ENCODE measurements at places on chromosomes 4 and X. TPM values are rescaled to one million over a fixed set of nuclear protein-coding genes. Genes with fewer than 3 reads are reported as not detected.

DNA sequence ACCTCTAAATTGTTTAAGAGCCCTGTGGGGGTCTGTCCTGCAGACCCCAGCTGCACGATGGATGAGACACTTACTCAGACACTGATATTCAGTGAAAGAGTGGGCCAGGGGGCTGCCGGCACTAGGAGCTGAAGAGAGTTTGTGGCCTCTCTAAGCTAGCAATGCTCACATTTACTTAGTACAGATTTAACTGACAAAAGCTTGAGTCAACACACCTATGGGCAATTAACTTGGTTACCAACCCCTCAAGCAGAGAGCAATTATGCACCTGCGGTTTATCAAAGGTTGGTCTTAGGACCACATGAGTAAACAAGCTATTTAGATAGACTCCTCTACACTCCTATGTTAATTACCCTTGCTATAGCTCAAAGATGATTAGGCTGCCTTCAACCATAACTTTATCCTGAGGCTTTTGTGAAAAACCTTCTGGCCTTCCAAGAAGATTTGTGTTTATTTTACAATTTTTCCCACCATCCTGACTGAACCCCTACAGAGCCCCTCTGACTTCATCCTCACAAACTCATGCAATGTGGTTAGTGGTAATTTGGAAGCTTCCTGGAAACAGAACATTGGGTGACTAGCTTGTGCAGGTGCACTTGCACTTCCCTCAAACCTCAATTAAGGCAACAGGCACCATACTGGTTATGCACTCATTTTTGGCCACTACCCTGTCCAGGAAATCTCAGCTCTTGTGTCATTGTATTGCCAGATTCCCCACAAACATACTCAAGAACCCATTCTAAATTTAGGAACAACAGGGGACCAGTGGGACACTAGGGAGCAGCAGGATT lies 234.4 kb upstream of the ITM2A start:
- DNase-seq: no peak

GRCh38 chrX:153456161-153456560 lies 10.3 kb upstream of the TREX2 start:
- no peak for DNase-seq

DNA sequence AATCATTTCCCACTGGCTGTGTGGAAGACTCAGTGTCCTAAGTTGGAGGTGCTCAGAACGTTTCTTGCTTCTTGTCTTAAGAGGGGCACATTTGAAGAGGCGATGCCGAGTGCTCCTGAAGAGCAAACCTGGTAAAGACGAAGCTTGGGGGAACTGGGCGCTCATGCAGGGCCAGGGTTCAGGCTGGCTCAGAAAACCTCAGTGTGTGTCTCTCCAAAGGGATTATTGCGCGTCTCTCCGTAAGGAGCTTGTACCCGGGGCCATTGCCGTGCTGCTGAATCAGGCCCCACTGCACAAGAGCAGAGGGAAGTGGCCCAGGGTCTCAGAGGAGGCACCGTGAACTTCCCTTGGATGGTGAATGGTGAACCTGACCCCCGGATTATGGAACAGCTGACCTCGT lies 44.4 kb downstream of the PSAPL1 start:
- peak; percentile 32 for DNase-seq

- no peak for DNase-seq
These were observed 41.7 kb downstream of the ATP11C start for GRCh38 chrX:139890991-139891700.

- no peak for DNase-seq
These were observed 111.9 kb upstream of the GALNT7 start for GRCh38 chr4:173056710-173057109.

GRCh38 chr4:183906739-183907651 lies 1.9 kb downstream of the STOX2 start:
- peak; percentile 79 for DNase-seq

GRCh38 chr4:89486042-89486441 lies 178.4 kb upstream of the GPRIN3 start:
- no peak for DNase-seq

- DNase-seq: peak; percentile 15
These were observed 51.6 kb upstream of the BLTP1 start for GRCh38 chr4:122100508-122100907.

GRCh38 chrX:69152417-69152841 lies 12.8 kb downstream of the PJA1 start:
- DNase-seq: no peak

DNA sequence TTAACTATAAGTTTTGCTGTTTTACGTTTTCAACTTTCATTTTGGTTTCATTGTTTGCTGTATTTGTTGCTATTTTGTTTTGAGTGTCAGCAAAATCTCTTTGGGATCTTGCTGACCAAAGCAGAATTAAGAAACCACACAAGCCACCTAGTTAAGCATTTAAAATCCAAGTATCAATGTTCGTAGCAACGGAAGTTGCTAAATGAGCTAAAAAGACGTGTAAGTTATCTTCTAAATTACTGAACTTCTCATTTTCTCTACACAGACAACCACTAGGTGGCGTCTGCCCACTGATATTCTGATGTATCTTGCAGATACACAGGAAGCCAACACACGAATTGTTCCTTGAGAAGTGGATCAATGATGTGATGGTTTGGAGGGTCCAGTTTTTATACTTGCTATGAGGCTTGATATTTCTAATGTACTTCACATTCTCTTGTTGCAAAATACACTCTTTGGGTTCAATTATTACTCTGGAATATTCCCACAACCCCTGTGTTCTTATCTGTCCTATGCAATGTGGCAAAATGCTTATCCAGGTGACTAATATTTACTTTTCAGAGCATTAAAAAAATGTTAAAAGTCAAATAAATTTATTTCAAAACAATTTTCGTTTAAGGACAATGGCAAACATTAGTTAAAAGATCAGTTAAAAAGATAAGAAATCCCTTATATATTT lies 250.5 kb downstream of the TECRL start:
- DNase-seq: no peak

DNA sequence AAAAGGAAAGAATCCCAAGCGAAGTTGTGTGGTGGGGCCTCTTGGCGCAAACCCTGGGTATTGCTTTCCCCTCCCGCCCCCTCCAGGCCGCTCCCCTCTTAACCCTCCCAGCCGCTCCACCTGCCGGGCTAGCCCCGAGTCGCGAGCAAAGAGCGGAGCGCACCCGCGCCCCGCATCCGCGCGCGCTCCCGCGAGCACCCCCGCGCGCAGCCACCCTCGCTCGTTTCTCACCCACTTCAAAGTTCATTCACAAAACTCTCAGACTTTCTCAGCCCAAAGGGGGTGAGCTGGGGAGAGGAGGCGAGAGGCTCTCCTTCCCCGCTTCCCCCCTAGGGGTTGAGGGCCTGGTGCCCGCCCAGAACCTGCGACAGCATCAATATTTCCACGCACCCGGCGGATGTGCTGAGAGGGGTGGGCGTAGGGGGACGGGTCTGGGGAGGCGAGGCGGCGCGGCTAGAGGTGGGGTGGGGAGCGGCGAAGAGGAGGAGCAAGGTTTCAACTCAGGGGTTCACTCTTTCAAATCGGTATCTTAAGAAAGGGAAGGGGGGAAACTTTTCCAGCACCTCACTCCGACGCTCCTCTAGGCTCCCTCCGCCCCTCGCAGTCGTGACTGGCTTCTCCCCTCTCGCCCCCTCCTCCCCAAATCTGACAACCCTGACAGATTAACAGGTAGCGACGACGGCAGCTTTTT lies 1.8 kb downstream of the MAML3 start:
- peak; percentile 92 for DNase-seq

DNA sequence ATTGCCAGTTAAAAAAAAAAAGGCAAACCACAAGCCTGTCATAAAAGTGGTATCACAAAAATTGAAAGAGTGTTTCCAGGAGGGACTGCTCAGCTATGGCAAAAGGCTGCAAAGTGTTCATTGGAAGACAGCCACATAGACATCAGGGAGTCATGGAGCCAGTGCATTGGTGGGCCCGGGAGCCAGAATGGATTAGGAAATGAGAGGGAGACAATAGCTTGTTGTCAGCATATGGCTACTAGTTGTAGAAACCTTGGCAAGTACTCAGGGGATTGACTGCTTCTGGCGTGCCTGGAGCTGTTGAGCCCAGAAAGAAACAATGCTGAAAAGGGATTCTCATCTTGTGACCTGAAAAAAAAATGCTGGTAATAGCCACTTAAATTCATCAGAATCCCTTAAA lies 5.0 kb downstream of the GAR1 start:
- DNase-seq: no peak

DNA sequence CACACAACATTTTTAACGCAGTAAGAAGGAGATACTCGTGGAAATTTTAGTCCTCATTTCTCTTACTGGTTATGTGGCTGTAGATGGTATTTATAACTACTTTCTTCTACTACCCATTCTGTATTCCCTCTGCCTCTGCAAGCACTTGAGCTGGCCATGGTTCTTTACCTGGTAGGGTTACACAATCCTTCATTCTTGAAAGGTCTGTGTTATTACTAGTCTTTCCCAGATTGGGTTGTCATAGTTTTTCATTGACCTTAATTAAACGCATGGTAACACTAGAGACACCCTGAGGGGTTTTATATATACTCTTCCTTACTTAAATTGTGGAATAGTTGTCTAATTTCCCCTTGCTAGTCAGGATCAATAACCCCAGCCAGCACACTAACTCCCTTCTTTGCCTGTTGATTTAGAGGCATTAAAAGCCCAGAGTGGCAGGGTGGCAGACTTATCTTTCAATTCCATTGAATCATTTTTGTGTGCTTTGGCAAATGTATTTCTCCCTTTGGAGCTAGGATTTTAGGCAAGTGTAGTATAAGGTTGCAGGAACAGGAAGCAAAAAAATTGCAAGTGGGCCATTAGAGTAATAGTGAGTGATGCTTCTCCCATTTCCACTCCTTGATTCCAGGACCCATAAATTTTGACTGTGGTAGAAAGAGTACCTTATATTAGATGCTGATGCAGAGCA lies 113.6 kb upstream of the EMCN start:
- DNase-seq: no peak

DNA sequence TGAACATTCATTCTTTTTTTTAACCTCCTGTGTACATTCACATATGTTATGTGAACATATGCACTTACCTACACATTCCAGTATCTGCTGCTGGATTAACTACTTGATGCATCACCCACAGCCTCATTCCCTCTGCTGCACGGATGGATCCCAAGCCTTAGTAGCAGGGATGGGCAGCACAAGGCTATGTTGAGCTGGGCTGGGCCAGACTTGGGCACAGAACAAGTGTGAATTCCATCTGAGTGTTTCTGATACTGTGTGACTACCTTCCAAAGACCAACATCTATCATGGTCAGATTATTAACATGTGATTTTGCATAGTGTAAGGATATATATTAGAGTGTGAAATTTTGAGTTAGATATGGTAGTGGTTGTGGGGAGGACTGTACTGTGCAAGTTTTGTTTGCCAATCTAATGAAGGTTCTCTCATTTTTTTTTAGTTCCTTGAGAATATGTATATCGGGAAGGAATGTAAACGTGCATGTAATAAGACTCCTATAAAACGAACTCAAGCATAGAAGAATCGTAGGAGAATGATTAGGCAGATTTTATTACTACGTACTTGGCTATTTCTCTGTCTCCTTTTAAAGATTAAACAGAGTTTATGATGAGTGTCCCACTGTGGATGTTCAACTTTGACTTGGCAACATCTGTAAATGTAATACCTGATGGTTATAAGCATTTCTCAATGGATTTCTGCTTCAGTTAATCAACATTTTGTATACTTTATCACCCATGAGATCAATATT lies 23.4 kb upstream of the STBD1 start:
- DNase-seq: no peak

- no peak for DNase-seq
These were observed 223.7 kb upstream of the FAT4 start for GRCh38 chr4:125091101-125091500.

DNA sequence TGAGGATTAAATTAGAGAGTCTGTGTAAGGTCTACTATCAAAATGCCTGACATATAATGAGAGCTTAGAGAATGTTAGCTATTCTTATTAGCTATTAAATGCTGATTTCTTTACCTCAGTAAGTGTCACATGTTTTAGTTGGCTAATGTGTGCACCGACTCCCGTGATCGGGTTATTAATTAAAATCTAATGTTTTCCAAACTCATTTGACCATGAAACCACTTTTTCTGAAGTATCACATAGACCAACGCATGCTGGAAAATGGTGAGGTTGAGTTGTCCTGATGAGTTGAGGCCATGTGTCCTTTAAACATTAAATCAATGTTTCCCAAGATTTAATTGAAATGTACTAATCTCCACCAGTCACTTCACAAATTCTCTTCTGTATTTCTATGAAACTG lies 84.8 kb upstream of the C1QTNF7 start:
- DNase-seq: no peak

DNA sequence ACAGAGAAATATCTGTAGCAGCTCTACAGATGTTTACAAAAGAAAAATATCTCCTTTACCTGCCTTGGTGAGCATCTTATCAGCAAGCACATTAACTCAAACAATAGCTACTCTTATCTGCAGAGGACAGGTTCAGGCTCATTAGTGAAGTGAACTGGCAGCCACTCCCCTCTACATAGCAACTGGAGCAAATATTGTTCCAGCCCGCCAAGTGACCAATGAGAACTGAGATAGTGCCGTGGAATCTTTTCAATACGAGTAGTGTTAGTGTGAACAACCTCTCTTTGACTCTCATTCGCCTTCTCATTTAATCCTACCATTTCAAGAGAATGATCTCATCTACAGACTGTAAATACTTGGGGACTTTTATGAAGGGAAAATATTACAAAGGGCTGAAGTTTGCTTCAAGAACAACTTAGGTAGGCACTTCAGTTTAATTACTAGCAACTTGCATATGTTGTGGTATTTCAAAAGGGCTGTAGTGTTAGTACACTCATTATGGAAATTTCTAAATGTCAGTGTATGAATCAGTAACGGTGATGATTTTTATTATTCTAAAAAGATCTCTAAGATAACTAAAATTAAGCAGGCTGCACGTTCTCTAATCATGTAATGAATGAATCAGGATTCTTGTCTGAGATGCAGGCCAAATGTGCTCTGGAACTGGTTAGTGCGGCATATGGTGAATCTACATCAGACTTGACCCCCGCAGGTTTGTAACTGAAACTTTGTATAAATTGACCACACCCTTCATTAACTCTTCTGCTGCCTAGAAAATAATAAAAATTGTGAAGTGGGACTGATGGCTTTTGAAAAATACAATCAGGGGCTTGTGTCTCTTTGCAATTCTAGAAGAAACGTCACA lies 72.4 kb downstream of the PALLD start:
- DNase-seq: no peak

DNA sequence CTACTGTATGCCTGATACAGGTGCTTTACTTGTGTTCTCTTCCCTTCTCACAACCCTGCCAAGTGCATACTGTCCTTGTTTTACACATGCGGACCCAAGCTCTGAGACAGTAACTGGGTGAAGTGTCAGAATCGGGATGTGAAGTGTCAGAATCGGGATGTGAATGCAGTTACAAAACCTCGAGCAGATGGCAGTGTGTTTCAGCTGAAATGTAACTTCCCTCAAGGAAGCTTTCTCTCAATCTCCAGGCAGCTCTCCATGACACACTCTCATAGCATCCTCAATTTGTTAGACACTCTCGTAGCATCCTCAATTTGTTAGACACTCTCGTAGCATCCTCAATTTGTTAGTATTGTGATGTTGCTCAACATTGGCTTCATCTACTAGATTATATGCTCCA lies 1.1 kb upstream of the HPSE start:
- no peak for DNase-seq

The KCND1 gene
- 1.00 TPM for total RNA-seq

The PASD1 gene
- not detected for total RNA-seq

The OTC gene
- not detected for total RNA-seq

The MAGEE2 gene
- not detected for total RNA-seq

The MAGEA11 gene
- 0.18 TPM for total RNA-seq

The FUNDC1 gene
- total RNA-seq: 15.4 TPM

The SPACA5B gene
- total RNA-seq: not detected

Data from H7 (cell line).